ENCODE measurements at places on chromosomes 13 and 19. TPM values are rescaled to one million over a fixed set of nuclear protein-coding genes. Genes with fewer than 3 reads are reported as not detected.

GRCh38 chr19:16564842-16565241 lies 7.4 kb downstream of the SLC35E1 start:
- no peak for DNase-seq
- H3K27me3 ChIP-seq = no peaks in the 10 kb centered on the region
- peaks cover 35% of the 10 kb centered on the region for H3K4me1 ChIP-seq
- no peak overlapping the region for H3K4me3 ChIP-seq

- H3K36me3 ChIP-seq = peaks cover 3% of the 10 kb centered on the region
- no peak overlapping the region for H3K27ac ChIP-seq
- no peak for DNase-seq
- no peaks in the 10 kb centered on the region for H3K27me3 ChIP-seq
- H3K4me3 ChIP-seq = no peak overlapping the region
Observed at GRCh38 chr19:23470873-23471545, 75.7 kb upstream of the ZNF91 start.

- DNase-seq = no peak
- no peaks in the 10 kb centered on the region for H3K27me3 ChIP-seq
- H3K27ac ChIP-seq = no peak overlapping the region
- no peaks in the 10 kb centered on the region for H3K4me1 ChIP-seq
- no peak overlapping the region for H3K4me3 ChIP-seq
- no peaks in the 10 kb centered on the region for H3K36me3 ChIP-seq
Observed at GRCh38 chr13:66137384-66137783, 1092.8 kb downstream of the PCDH9 start.

DNA sequence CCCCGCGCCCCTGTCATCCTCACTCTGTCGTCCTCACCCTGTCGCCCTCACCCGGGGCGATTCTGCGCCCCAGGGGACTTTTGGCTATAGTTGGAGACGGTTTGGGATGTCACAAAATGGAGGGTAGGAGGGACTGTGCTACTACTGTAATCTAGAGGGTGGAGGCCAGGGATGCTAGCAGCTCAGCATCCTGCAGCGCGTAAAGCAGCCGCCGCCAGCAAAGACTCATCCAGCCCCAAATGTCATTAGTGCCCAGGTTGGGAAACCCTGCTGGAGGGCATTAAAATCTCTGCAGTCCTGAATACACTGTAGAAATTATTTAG lies 362 bp downstream of the ZNF557 start:
- DNase-seq = no peak
- H3K4me1 ChIP-seq = peaks cover 12% of the 10 kb centered on the region

- H3K4me3 ChIP-seq = no peak overlapping the region
- no peak overlapping the region for H3K27ac ChIP-seq
- no peak for DNase-seq
- H3K27me3 ChIP-seq = no peaks in the 10 kb centered on the region
Observed at GRCh38 chr19:18450021-18450930, 12.3 kb upstream of the ISYNA1 start.

The FXYD1 gene
- total RNA-seq = not detected

DNA sequence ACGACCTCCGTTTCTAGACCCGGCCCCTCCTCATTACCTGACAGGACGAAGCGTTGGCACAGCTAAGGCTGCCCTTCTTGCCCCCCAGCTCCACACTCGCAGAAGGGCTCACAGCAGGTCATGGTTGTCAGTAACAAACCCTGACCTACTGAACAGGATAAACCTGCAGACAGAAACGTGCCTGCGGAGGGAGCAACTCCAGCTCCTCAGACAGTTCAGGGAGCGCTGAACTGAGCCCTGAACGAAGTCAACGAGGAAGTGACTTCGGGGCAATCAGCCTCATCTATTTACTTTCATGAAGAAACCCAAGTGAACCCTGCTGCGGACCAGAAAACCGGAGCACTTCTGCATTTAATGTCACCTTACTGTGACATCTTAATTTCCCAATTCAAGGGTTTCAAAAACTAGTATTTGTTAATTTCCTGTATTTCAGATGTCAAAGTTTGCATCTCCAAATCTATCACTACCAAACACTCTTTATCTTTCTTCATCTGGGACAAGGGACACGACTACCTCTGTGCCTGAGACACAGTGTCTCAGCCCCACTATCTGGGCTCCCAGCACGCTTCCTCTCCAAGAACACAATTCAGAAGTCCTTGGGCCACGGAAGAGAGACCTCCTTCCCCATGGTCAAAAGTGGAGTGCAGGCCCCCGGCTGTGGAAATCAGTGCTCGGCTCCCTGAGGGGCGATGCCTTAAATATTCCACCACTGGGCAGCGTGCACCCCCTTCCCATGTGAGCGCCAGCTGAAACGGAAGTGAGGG lies 40.2 kb downstream of the CARS2 start:
- H3K36me3 ChIP-seq = peaks cover 60% of the 10 kb centered on the region
- no peak overlapping the region for H3K4me3 ChIP-seq
- peaks cover 2% of the 10 kb centered on the region for H3K4me1 ChIP-seq
- no peaks in the 10 kb centered on the region for H3K27me3 ChIP-seq
- H3K27ac ChIP-seq = no peak overlapping the region

- peaks cover 11% of the 10 kb centered on the region for H3K4me1 ChIP-seq
- peak overlapping the region; percentile 90 for H3K4me3 ChIP-seq
- H3K27ac ChIP-seq = peak overlapping the region; percentile 72
- no peak for DNase-seq
- peaks cover 54% of the 10 kb centered on the region for H3K36me3 ChIP-seq
Observed at GRCh38 chr19:57615346-57615745, 1.3 kb downstream of the ZNF134 start.

DNA sequence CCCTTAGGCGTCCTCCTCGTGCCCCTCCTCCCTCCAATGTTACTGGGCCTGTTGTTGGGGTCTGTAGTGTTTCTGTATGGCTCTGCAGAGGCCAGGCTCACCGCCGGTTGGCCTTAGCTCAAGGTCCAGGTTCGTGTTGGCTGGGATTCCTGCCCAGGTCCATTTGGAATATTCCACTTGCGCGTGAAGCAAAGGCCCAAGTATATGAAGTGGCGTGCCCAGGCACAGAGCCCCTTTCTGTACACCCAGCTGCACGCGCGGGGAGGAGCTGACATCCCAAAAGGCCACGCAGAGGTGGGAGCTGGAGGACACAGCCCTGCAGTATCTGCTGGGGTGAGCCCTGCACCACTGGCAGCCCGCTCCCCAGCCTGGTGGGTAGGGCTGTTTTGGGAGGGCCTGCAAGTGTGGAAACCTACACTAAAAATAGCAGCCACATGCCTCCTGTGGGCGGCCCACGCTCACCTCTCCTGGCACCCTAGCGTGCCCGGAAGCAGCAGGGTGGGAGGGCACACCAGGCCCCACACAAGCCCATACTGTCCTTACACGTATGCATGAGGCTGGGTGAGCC lies 30.2 kb downstream of the CRTC1 start:
- H3K36me3 ChIP-seq = no peaks in the 10 kb centered on the region
- no peak for DNase-seq
- no peak overlapping the region for H3K4me3 ChIP-seq

- H3K36me3 ChIP-seq = no peaks in the 10 kb centered on the region
- no peaks in the 10 kb centered on the region for H3K4me1 ChIP-seq
- H3K4me3 ChIP-seq = no peak overlapping the region
- no peak overlapping the region for H3K27ac ChIP-seq
- peaks cover 21% of the 10 kb centered on the region for H3K27me3 ChIP-seq
Observed at GRCh38 chr19:29367791-29368222, 154.9 kb upstream of the UQCRFS1 start.

The CCNA1 gene
- 1.5 TPM for total RNA-seq

GRCh38 chr19:32324631-32325285 lies 20.7 kb upstream of the ZNF507 start:
- no peaks in the 10 kb centered on the region for H3K36me3 ChIP-seq
- DNase-seq = no peak
- no peaks in the 10 kb centered on the region for H3K4me1 ChIP-seq
- H3K4me3 ChIP-seq = no peak overlapping the region
- no peak overlapping the region for H3K27ac ChIP-seq
- peaks cover 3% of the 10 kb centered on the region for H3K27me3 ChIP-seq

GRCh38 chr19:3459089-3459881 lies 21.0 kb downstream of the SMIM24 start:
- H3K27me3 ChIP-seq = no peaks in the 10 kb centered on the region
- no peak overlapping the region for H3K27ac ChIP-seq
- H3K36me3 ChIP-seq = peaks cover 2% of the 10 kb centered on the region
- no peaks in the 10 kb centered on the region for H3K4me1 ChIP-seq

- peaks cover 25% of the 10 kb centered on the region for H3K36me3 ChIP-seq
- no peak for DNase-seq
- H3K27me3 ChIP-seq = no peaks in the 10 kb centered on the region
Observed at GRCh38 chr19:12670159-12670928, 3.7 kb downstream of the WDR83 start.

- peaks cover 2% of the 10 kb centered on the region for H3K27me3 ChIP-seq
- DNase-seq = no peak
- no peak overlapping the region for H3K27ac ChIP-seq
- H3K4me1 ChIP-seq = no peaks in the 10 kb centered on the region
Observed at GRCh38 chr13:39132286-39133230, 94.3 kb downstream of the NHLRC3 start.

GRCh38 chr19:47356900-47357299 lies 7.8 kb downstream of the DHX34 start:
- H3K4me1 ChIP-seq = peaks cover 9% of the 10 kb centered on the region
- no peak overlapping the region for H3K27ac ChIP-seq
- no peak for DNase-seq
- no peak overlapping the region for H3K4me3 ChIP-seq

GRCh38 chr19:49301165-49301865 lies 23.7 kb downstream of the SLC6A16 start:
- DNase-seq = peak; percentile 59
- no peaks in the 10 kb centered on the region for H3K36me3 ChIP-seq
- no peak overlapping the region for H3K4me3 ChIP-seq
- H3K4me1 ChIP-seq = no peaks in the 10 kb centered on the region

The FGF22 gene
- total RNA-seq = not detected

The RAB4B gene
- total RNA-seq = 40.6 TPM

- H3K4me3 ChIP-seq = peak overlapping the region; percentile 19
- no peak for DNase-seq
- H3K27ac ChIP-seq = no peak overlapping the region
- peaks cover 27% of the 10 kb centered on the region for H3K4me1 ChIP-seq
- no peaks in the 10 kb centered on the region for H3K27me3 ChIP-seq
Observed at GRCh38 chr19:6734096-6734696, 3.2 kb downstream of the GPR108 start.

- peaks cover 2% of the 10 kb centered on the region for H3K27me3 ChIP-seq
- peaks cover 33% of the 10 kb centered on the region for H3K4me1 ChIP-seq
- peak overlapping the region; percentile 83 for H3K27ac ChIP-seq
- peak overlapping the region; percentile 35 for H3K4me3 ChIP-seq
- H3K36me3 ChIP-seq = peaks cover 4% of the 10 kb centered on the region
Observed at GRCh38 chr19:34990578-34991192, 9.4 kb upstream of the GRAMD1A start.

DNA sequence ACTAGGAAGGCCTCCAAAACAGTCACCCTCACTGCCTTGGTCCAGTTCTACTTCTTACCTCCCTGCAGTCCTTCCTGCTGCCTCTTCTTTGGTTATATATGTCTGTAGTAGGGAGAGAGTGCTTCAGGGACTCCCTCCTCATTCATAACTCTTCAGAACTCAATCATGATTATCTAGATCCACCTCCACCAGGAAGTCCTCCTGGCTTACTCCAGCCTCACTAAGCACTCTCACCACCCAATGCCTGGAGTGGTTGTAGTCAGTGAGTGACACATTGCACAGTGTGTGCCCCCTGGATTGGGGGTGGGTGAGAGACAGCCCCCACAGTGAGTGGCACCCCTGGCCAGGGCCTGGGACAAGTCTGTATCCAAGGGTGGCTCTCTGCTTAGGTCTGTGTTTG lies 10.0 kb upstream of the FOSB start:
- H3K36me3 ChIP-seq = no peaks in the 10 kb centered on the region
- H3K4me3 ChIP-seq = no peak overlapping the region
- H3K27me3 ChIP-seq = peaks cover 21% of the 10 kb centered on the region
- DNase-seq = no peak

The WDR62 gene
- total RNA-seq = 24.9 TPM

DNA sequence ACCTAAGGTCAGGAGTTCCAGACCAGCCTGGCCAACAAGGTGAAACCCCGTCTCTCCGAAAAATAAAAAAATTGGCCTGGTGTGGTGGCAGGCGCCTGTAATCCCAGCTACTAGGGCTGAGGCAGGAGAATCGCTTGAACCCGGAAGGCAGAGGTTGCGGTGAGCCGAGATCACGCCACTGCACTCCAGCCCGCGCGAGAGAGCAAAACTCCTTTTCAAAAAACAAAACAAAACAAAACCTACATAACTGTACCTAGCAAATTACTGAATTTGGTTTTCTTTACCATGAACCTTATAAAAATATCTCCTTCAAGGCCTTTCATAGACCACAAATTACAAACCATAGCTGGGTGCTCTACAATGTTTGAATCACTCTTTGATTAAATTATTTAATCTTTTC lies 760 bp downstream of the ZNF91 start:
- DNase-seq = peak; percentile 19
- H3K4me1 ChIP-seq = peaks cover 9% of the 10 kb centered on the region
- peaks cover 37% of the 10 kb centered on the region for H3K36me3 ChIP-seq
- no peaks in the 10 kb centered on the region for H3K27me3 ChIP-seq
- peak overlapping the region; percentile 97 for H3K4me3 ChIP-seq
- peak overlapping the region; percentile 96 for H3K27ac ChIP-seq

DNA sequence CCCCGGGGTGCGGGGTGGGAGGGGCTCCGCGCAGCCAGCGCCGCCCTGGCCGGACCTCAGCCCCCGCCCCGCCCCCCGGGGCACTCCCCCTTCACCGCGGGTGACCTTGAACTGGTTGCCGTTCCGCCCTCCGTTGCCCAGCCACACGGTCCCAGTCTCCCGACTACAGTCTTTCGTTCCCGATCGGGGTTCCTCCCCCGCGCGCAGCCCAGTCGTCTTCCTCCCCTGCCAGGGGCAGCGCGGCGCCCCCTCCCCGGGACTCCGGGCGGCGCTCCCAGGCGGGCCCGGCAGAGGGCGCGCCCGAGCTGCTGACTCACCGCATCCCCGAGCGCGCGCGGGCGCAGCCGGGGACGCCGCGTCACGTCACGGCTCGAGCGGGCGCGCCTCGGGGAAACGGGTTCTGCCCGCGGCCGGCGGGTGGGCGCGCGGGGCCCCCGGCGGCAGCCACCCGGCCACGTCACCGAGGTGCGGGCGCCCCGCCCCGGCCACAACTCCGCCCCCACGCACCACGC lies 459 bp downstream of the MIDN start:
- H3K4me3 ChIP-seq = peak overlapping the region; percentile 80
- no peaks in the 10 kb centered on the region for H3K27me3 ChIP-seq
- peaks cover 5% of the 10 kb centered on the region for H3K4me1 ChIP-seq
- DNase-seq = peak; percentile 82
- H3K27ac ChIP-seq = peak overlapping the region; percentile 86

The CCDC194 gene
- total RNA-seq = 2.6 TPM

DNA sequence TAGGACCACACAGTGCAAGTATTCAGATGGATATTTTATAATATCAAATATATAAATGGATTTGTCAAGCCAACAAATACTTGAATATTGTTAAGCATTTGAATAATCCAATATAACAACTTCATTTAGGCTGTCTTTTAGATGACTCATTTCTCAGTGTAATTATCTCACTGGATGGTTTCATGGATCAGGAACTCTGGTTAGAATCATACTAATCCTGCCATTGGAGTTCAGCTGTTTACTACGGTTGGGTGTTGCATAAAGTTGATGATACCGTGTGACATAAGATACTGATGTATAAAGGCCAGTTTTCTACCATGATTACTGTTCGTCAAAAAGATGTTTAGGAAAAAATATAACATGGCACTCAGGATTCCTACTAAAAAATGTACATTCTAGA lies 196.3 kb downstream of the TSHZ3 start:
- DNase-seq = no peak
- no peaks in the 10 kb centered on the region for H3K4me1 ChIP-seq
- peaks cover 5% of the 10 kb centered on the region for H3K27me3 ChIP-seq
